Myometrial cell (primary cell): ENCODE measurements at places on chromosomes 13 and 19. TPM values are rescaled to one million over a fixed set of nuclear protein-coding genes. Genes with fewer than 3 reads are reported as not detected.

CALR3 gene
- total RNA-seq: not detected in 2 replicates

LGALS14 gene
- not detected in 2 replicates for total RNA-seq

SMIM44 gene
- total RNA-seq: not detected in 2 replicates

PSG7 gene
- under 0.01 TPM in 1 of 2 replicates, not detected in the other for total RNA-seq
